ENCODE measurements at places on chromosomes 16 and 17.

GRCh38 chr16:83338941-83339340 lies 468.8 kb upstream of the HSBP1 start:
- DNase-seq, result peak; percentile 62

DNA sequence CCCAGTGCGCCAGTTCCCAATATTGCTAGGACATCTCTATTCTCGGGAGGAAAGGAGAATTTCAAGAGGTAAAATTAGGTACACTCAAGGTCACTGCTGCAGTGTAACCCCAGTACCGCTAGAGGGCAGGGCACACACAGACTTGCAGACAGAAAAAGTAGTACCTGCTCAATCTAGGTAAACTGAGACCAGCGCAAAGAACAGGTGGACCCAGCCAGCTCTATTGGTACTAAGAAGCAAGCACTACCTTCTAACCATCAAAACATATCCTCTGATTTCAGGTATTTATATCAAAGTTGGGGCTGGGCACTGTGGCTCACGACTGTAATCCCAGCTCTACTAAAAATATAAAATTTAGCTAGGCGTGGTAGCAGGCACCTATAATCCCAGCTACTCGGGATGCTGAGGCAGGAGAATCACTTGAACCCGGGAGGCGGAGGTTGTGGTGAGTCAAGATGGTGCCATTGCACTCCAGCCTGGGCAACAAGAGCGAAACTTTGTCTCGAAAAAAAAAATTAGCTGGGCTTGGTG lies 3.6 kb upstream of the WDR81 start:
- peak; percentile 43 for DNase-seq

DNA sequence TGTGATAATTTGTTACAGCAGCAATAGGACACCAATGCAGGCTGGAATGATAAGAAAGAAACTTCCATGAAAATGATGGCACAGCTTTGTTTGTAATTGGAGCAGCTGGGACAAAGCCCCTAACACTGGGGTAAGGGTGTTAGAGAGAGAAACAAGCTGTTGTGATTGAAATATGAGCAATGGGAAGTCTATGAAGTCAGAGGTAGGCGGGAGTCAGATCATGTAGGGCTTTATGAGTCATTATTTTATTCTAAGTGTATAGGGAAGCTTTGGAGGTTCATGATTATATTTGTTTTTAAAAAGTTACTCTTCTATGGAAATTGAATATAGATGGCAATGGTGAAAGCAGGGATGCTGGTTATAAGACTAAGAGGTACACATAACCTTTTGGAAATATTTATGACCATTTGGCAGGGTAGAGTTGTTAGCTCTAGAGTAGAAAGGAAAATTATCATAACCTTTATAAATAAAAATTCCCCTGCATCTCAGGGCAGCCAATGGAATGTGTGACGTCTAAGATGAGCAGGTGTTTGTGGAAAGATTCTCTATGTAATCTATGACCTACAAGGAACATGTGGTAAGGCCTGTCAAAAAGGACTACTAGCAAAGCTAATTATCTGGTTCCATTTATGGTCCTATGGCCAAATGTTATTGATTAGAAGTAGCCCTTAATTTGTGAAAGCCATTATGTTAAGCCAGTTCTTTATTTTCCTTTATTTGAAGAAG lies 85.6 kb downstream of the KCNJ2 start:
- DNase-seq, result peak; percentile 2

GRCh38 chr17:7380855-7381683 lies at the start of gene TNK1:
TSS of gene TNK1 (plus strand) at chr17:7381089. CDS start at chr17:7382927, 1,838 bp downstream.
- DNase-seq, result no peak

- no peak for DNase-seq
Observed at GRCh38 chr16:48948911-48949310, 332.7 kb downstream of the CBLN1 start.

DNA sequence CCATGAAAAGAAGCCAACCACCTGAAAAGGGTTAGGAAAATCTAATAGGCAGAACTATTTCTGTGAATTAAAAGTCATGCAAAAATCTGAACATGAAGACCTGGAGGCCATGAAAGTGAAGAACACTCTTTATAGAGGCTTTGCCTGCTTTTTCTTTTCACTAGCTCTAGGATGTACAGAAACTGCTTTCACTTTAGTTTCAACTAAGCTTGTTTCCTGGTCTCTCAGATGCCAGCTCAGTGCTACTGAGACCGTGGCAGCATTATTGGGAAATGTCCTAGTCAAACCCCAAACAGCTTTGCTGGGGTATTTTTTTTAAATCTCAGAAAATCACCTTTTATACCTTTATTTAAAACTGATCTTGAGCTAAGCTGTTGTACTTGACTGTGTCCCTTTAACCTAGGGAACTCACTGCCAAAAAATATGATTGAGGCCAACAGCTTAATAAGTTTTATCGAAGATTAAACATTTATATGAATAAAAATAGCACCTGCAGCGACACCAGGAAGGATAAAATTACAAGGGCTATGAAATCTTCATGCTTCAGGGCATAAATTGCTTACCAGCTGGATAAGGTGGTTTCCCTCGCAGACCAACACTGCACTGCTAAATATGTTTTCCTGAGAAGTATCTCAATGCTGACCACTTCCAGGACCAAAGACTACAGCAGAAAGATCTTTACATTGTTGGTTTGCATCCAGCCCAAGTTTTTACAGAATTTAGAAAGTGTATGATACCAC lies 621.8 kb upstream of the ZFHX3 start:
- no peak for DNase-seq
